ENCODE measurements at places on chromosomes 11 and 22. TPM values are rescaled to one million over a fixed set of nuclear protein-coding genes. Genes with fewer than 3 reads are reported as not detected.

DNA sequence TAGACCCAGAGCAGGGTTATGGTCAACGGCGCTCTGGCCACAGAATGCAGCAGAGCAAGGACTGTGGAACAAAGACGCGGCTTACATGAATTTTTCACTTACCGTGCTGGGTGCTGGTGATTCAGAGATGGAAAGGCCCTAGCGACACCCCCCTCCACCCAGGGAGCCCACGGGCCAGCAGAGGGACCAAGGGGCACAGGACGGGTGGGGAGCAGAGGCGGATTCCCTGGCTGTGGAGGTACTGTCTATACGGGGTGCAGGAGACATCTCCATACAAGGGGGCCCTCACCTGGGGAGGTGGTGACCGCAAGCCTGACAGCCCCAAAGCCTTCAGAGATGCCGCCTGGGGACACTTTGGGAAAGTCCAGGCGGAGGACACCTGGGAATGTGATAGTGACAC is 1.1 kb upstream of the SEPTIN5 start:
- DNase-seq, result no peak

BIK gene
- 1.5 TPM for polyA plus RNA-seq

DNA sequence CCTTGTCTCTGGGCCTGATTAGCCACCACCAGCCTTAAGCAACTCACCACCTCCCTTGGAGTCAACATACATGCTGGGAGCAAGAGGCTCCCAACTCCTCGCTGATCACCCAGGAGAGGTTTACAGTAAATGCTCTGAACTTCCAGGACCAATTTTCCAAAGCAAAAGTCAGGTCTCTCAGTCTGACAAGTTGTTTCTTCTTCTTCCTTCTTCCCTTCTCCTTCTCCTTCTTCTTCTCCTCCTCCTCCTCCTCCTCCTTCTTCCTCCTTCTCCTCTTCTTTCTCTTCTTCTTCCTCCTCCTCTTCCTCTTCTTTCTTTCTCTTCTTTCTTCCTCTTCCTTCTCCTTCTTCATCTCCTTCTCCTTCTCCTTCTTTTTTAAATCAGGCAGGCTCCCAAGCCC is 148.2 kb downstream of the NECTIN1 start:
- no peak for DNase-seq

DNA sequence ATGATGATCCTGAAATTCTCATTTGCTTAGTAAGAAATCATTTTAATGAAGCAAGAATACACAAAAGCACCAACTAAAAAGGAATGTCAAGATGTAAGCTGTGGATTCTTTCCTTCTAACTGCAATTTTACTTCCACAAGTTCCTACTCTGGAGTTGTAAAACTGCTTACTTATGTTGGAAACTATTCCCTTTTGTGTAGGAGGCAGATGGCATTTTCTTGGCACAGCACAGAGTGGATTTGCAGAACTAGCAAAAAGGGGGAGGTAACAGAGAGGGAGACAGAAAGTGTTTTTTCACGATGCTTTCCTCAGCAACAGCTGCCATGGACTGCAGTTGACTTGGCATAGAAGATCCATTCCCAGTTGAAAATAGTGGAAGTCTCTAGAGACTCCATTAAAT is 1112.0 kb upstream of the RAG2 start:
- DNase-seq, result no peak

DNA sequence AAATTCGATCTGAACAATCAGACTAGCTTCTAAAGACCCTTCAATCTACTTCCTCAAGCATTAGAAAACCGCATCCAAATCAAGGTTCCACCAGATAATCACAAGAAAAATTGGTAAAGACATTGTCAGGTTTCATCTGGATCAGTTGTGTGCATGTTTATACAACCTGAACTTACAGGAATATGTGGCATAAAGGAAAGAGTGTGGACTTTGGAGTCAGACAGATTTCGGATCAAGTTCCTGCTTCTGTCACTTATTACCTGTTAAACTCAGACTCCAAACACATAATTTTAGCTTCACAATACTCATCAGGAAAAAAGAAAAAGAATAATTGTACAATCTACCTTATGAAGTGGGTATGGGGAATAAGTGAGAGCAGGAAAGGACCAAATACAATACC is 80.5 kb downstream of the MPPED2 start:
- no peak for DNase-seq

RIMBP3B gene
- polyA plus RNA-seq, result not detected

- no peak for DNase-seq
Measured at GRCh38 chr11:119520400-119520799, 97.4 kb upstream of the THY1 start.

VPREB3 gene
- polyA plus RNA-seq, result 1.1 TPM

- DNase-seq, result peak; percentile 28
Measured at GRCh38 chr11:86869966-86870570, 69.7 kb downstream of the PRSS23 start.

FOLH1 gene
- 18.6 TPM for polyA plus RNA-seq

FADS1 gene
- 44.1 TPM for polyA plus RNA-seq

- DNase-seq, result no peak
Measured at GRCh38 chr11:36345535-36346141, 49.5 kb downstream of the PRR5L start.

DNA sequence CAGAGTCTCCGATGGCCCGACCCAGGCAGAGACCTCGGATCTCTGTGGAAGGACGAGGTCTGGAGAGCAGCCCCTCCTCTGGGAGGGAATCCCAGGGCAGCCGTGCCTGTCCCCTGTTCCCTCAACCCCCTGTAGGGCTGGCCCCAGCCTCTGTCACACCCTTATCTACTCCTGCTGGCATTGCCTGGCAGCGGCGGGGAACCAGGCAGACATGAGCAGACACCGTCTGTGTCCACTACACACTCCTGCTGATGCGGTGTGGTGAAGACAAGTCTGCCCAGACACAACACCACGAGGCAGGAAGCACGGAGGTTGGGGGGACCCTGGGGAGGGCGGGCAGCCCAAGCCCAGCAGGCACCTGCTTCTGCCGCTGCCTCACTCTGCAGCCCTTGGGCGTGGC is 52.5 kb upstream of the A4GALT start:
- DNase-seq, result no peak

TEX12 gene
- 0.25 TPM for polyA plus RNA-seq

- no peak for DNase-seq
Measured at GRCh38 chr22:28019881-28020861, 101.1 kb upstream of the PITPNB start.

GRCh38 chr22:26679003-26679629 is 21.7 kb downstream of the MIAT start:
- peak; percentile 59 for DNase-seq

DNA sequence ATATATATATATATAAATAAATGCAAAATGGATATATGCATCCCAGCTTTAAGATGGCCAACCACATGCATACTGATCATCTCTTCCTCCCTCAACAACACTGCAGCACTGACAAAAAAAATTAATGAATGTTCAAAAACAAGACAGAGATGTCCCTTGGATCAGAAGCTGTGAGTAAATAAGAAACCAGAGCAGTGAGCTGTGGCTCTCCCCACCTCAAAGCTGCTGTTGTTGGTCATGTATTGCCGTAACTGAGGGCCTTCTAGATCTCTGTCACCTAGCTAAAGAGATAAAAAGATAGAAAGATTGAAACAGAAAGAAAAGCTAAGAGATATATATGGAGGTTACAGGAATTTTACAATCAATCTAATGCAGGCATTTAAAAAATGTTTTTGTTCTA is 15.5 kb upstream of the TMEM135 start:
- no peak for DNase-seq

GRCh38 chr11:126862664-126863243 is 137.8 kb downstream of the KIRREL3 start:
- DNase-seq, result no peak

CCDC116 gene
- 0.13 TPM for polyA plus RNA-seq

KCNJ11 gene
- 2.1 TPM for polyA plus RNA-seq

- DNase-seq, result no peak
Measured at GRCh38 chr11:78796956-78797355, 222.3 kb upstream of the NARS2 start.

PHETA2 gene
- polyA plus RNA-seq, result 10.7 TPM

DNA sequence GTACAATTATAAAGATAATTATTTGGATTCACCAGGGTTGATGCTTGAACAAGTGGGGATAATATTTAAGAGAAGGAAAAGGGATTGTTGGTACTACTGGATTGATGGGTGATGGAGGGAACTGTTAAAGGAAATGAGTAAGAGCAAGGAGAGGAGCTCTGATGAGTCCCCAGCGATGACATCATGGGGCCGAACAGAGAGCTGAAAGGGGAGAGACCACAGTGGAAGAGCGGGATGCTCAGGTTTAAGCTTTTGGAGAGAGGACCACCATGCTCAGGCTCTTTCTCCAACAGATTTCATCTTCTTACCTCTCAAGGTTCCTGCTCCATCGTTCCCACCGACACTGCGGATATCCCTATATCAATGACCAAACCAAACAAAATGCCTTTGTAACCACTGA is 568.7 kb downstream of the ETS1 start:
- no peak for DNase-seq

- no peak for DNase-seq
Measured at GRCh38 chr11:59754859-59755700, at the start of gene STX3. Gene STX3, plus strand, starts transcription at chr11:59755376. Its CDS starts 230 bp downstream, at chr11:59755606.

GRCh38 chr11:41121600-41121999 is 337.9 kb downstream of the LRRC4C start:
- DNase-seq, result no peak

GRCh38 chr11:10742460-10743208 is 8.4 kb upstream of the CTR9 start:
- DNase-seq, result no peak

OTOG gene
- polyA plus RNA-seq, result 0.90 TPM

GRCh38 chr11:79086056-79086455 is 354.8 kb downstream of the TENM4 start:
- no peak for DNase-seq

DNA sequence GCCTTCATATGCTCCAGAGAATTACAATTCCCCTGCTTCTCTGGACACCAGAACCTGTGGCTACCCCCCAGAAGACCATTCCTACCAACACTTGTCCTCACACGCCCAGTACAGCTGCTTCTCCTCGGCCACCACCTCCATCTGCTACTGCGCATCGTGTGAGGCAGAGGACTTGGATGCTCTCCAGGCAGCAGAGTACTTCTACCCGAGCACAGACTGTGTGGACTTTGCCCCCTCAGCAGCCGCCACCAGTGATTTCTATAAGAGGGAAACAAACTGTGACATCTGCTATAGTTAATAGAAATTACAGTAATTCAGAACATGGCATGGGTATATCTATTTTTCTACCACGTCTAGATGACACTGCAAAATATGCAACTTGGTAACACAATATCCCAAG is 9.8 kb downstream of the POU2AF3 start:
- DNase-seq, result no peak

SMTN gene
- polyA plus RNA-seq, result 51.1 TPM

GRCh38 chr11:120801801-120802689 is 221.9 kb upstream of the TBCEL start:
- peak; percentile 49 for DNase-seq

All from left renal cortex interstitium (tissue), 4 donors.